ENCODE measurements at places on chromosomes 16 and 17. TPM values are rescaled to one million over a fixed set of nuclear protein-coding genes. Genes with fewer than 3 reads are reported as not detected.

The TEX19 gene
- total RNA-seq = not detected

The FOXN1 gene
- total RNA-seq = not detected

The C16orf92 gene
- total RNA-seq = not detected

The MILR1 gene
- not detected for total RNA-seq

The DHX38 gene
- 82.7 TPM for total RNA-seq

The CRYBA1 gene
- total RNA-seq = not detected

DNA sequence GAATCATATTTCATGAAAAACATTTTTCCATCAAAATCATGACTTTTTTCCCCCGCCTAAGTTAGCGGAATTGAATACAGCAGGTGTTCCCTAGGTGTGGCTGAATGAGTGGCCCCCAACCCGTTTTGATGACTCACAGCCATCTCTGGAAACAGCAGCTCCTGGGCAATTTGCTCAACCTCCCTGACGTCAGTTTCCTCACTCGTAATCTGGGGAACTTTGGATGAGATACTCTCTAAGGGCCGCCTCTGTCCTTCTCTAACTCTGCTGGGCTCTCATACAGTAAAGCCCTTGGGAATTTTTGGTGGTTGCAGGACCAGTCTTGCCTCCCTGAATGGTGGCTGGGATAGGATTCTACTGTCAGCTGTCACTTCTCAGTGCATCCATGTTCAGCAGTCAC is 11.6 kb upstream of the NTN1 start:
- H3K27ac ChIP-seq = no peak overlapping the region
- no peak for DNase-seq
- peaks cover 3% of the 10 kb centered on the region for H3K36me3 ChIP-seq
- H3K4me3 ChIP-seq = no peak overlapping the region

DNA sequence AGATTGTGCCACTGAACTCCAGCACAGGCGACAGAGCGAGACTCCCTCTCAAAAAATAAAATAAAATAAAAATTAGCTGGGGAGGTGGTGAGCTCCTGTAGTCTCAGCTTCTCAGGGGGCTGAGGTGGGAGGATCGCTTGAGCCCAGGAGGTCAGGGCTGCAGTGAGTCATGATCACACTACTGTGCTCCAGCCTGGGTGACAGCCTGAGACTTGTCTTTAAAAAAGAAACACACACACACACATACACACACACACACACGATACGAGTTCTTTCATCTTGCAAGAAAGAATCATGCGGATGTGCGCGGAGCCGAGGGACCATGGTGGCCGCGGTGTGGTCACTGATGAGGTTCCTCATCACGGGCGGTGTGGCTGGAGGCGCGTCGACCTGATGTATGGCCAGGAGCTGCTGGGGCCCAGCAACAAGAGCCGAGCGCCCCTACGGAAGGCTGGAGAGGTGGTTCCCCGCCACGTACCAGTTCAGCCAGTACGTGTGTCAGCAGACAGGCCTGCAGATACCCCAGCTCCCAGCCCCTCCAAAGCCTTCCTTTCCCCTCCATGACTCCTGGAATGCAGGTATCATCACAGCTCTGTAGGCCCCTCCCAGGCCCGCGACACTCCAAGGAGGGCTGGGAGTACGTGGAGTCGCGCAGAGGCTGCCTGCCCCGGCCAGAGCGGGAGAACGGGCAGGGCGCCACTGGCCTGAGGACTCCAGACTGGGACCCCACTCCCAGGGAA is 20.7 kb downstream of the NXN start:
- no peaks in the 10 kb centered on the region for H3K4me1 ChIP-seq
- H3K36me3 ChIP-seq = no peaks in the 10 kb centered on the region
- H3K27me3 ChIP-seq = peaks cover 9% of the 10 kb centered on the region
- H3K4me3 ChIP-seq = no peak overlapping the region

GRCh38 chr17:2980904-2981246 is 82.5 kb downstream of the OR1D5 start:
- H3K4me1 ChIP-seq = no peaks in the 10 kb centered on the region
- H3K36me3 ChIP-seq = no peaks in the 10 kb centered on the region
- no peak overlapping the region for H3K27ac ChIP-seq

GRCh38 chr16:27520982-27521673 is 28.6 kb downstream of the GTF3C1 start:
- no peaks in the 10 kb centered on the region for H3K27me3 ChIP-seq
- DNase-seq = no peak
- H3K36me3 ChIP-seq = peaks cover 6% of the 10 kb centered on the region
- no peaks in the 10 kb centered on the region for H3K4me1 ChIP-seq
- H3K4me3 ChIP-seq = no peak overlapping the region

GRCh38 chr16:23378921-23379320 is 74.1 kb downstream of the COG7 start:
- H3K36me3 ChIP-seq = no peaks in the 10 kb centered on the region
- DNase-seq = no peak
- no peak overlapping the region for H3K27ac ChIP-seq
- no peak overlapping the region for H3K4me3 ChIP-seq

DNA sequence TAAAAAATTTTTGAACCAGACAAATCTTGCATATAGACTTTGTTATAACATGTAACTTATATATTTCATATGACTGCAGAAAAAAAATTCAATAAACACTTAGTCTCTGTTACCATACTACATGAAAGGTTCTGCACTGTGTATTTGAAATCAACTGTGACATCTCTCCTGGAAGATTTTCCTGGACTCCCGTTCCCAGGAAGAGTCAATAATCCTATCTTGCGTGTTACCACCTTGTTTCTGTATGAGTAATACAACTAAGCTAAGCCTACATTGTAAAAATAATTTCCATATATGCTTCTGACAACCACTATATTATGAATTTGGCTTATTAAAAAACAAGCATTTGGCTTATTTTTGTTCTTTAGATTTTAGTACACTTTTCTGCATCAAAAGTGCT is 665.6 kb upstream of the SOX9 start:
- DNase-seq = no peak
- H3K36me3 ChIP-seq = no peaks in the 10 kb centered on the region
- no peaks in the 10 kb centered on the region for H3K27me3 ChIP-seq

DNA sequence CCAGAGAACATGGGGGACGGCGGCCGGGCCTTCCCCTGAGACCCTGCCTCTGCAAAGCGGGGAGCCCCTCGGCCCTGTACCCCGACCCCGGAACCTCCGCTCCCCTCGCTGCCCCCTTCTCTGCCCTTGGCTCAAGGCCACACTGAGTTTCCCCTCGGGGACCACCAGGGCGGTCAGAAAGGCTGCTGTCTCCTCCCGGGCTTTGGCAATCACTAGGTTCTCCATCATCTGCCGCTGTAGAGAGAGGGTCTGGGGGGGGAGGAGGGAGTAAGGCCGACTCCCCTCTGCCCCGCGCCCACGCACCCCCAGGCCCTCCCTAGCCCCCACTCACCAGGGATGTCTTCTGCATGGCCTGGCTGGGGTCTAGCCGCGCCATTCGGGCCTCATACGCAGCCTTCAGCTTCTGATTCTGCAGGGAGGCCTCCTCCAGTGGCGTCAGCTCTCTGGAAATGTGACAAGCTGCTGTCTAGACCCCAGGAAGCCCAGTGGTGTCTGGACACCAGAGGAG is 8.4 kb downstream of the VPS9D1 start:
- H3K27ac ChIP-seq = no peak overlapping the region
- peaks cover 12% of the 10 kb centered on the region for H3K4me1 ChIP-seq
- peak overlapping the region; percentile 79 for H3K4me3 ChIP-seq
- no peak for DNase-seq
- H3K27me3 ChIP-seq = no peaks in the 10 kb centered on the region
- H3K36me3 ChIP-seq = peaks cover 2% of the 10 kb centered on the region

- H3K4me3 ChIP-seq = peak overlapping the region; percentile 71
- H3K27ac ChIP-seq = peak overlapping the region; percentile 29
- peaks cover 82% of the 10 kb centered on the region for H3K4me1 ChIP-seq
- peaks cover 20% of the 10 kb centered on the region for H3K36me3 ChIP-seq
- no peak for DNase-seq
- no peaks in the 10 kb centered on the region for H3K27me3 ChIP-seq
Measured at GRCh38 chr17:27566671-27567562, 64.1 kb upstream of the LGALS9 start.

DNA sequence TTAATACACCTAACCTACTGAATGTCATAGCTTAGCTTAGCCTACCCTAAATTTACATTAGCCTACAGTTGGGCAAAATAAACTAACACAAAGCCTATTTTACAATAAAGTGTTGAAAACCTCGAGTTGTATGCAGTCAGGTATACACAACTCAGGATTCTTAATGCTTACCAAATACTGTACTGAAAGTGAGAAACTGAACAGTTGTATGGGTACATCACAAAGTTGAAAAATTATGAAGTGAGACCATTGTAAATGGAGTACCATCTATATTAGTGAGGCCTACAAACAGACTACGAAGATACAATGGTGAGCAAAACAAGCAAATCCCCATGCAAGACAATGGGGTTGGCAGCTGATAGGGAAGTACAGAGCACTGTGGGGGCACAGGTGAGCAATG is 79.7 kb downstream of the VAT1L start:
- peak overlapping the region; percentile 19 for H3K4me3 ChIP-seq
- H3K27ac ChIP-seq = no peak overlapping the region
- H3K27me3 ChIP-seq = peaks cover 16% of the 10 kb centered on the region
- H3K4me1 ChIP-seq = peaks cover 13% of the 10 kb centered on the region
- no peaks in the 10 kb centered on the region for H3K36me3 ChIP-seq
- DNase-seq = no peak

GRCh38 chr17:50028736-50029120 is 27.2 kb upstream of the ITGA3 start:
- no peak for DNase-seq
- H3K27ac ChIP-seq = no peak overlapping the region
- H3K36me3 ChIP-seq = no peaks in the 10 kb centered on the region
- peaks cover 24% of the 10 kb centered on the region for H3K4me1 ChIP-seq
- H3K4me3 ChIP-seq = no peak overlapping the region
- H3K27me3 ChIP-seq = peaks cover 21% of the 10 kb centered on the region

- peaks cover 5% of the 10 kb centered on the region for H3K36me3 ChIP-seq
- peak overlapping the region; percentile 50 for H3K27ac ChIP-seq
- H3K4me1 ChIP-seq = peaks cover 29% of the 10 kb centered on the region
- no peak for DNase-seq
- H3K27me3 ChIP-seq = no peaks in the 10 kb centered on the region
- H3K4me3 ChIP-seq = no peak overlapping the region
Measured at GRCh38 chr17:64575431-64575830, 68.7 kb downstream of the CEP95 start.

DNA sequence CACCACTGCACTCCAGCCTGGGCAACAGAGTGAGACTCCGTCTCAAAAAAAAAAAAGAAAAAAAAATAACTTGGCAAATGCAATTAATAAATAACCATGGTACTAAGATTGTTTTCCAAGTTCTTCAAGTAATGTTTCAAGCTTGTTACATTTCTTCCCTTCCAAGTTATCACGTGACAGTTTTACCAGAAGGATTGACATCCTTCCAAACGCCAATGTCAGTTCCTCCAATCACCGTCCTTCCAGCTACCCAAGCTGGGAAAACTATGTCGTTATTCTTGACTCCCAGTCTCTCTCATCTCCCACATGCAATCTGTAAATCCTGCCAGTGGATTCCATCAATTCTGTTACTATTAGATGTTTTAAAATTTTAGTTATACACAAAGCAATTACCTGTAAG is 3.9 kb upstream of the PHAF1 start:
- DNase-seq = no peak
- peak overlapping the region; percentile 26 for H3K27ac ChIP-seq
- no peaks in the 10 kb centered on the region for H3K27me3 ChIP-seq
- H3K4me1 ChIP-seq = peaks cover 20% of the 10 kb centered on the region
- H3K36me3 ChIP-seq = peaks cover 1% of the 10 kb centered on the region
- H3K4me3 ChIP-seq = no peak overlapping the region

DNA sequence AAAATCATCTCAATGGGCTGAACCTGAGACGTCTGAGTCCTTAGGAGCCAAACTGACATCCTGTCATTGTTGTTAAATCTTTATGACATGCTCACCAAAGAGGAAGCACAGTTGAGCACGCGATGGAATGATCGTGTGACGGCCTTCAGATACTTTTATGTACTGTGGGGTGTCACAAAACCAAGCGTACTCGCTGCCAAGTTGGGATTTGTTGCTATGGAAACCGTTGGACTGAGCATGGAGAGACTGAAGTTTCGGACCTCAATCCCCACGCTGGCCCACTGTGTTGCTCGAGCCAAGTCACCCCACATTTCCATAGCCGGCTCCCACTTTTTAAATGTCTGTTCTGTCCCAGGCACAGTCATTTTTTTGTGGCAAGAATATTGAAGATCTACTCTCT is 222.8 kb upstream of the SDK2 start:
- H3K4me1 ChIP-seq = peaks cover 5% of the 10 kb centered on the region
- no peaks in the 10 kb centered on the region for H3K36me3 ChIP-seq
- no peak overlapping the region for H3K4me3 ChIP-seq
- no peaks in the 10 kb centered on the region for H3K27me3 ChIP-seq
- no peak overlapping the region for H3K27ac ChIP-seq
- no peak for DNase-seq

DNA sequence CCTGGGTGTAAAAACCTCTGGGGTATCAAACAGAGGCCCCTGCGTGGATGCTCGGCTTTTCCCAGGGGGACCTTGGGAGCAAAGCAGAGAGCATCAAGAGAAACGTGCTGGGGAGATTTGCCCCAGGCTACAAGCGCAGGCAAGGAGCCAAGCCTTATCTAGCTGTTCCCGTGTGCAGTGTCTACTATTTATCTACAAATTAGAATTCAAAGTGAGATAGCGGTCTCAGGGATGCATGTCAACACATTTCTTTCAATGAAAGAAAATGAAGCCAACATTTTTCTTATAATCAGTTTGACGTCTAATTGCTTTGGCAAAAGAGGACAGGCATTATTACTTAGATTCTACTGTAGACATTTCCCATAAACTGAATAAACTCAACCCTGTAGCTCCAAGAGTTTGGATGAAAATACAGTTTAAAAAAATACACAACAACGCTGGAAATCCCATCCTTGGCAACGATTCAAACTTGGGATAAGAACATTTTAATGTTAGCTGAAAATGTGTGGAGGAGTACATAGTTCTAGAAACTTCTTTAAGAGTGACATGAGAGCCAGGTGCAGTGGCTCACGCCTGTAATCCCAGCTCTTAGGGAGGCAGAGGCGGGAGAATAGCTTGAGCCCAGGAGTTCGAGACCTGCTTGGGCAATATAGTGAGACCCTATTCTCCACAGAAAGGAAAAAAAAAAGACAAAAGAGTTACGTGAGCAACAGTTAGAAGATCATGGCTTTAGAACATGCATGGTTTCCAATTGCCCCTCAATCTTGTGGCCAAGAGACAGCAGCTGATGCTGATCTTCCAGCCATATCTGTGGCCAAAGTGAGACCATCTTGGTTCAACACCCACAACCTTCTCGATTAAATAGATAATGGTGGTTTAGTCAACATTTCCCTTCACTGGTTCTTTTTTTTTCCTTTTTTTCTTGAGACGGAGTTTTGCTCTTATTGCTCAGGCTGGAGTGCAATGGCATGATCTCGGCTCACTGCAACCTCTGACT is 7.2 kb downstream of the SPNS3 start:
- H3K27me3 ChIP-seq = no peaks in the 10 kb centered on the region
- peaks cover 8% of the 10 kb centered on the region for H3K4me1 ChIP-seq
- DNase-seq = no peak
- no peak overlapping the region for H3K27ac ChIP-seq
- no peak overlapping the region for H3K4me3 ChIP-seq

GRCh38 chr16:9738690-9739089 is 443.5 kb downstream of the GRIN2A start:
- no peak overlapping the region for H3K27ac ChIP-seq
- DNase-seq = no peak
- H3K27me3 ChIP-seq = no peaks in the 10 kb centered on the region
- H3K4me3 ChIP-seq = no peak overlapping the region
- H3K36me3 ChIP-seq = no peaks in the 10 kb centered on the region

- H3K4me1 ChIP-seq = peaks cover 18% of the 10 kb centered on the region
- H3K27ac ChIP-seq = no peak overlapping the region
- no peaks in the 10 kb centered on the region for H3K36me3 ChIP-seq
- no peak for DNase-seq
- peak overlapping the region; percentile 46 for H3K4me3 ChIP-seq
Measured at GRCh38 chr17:9116311-9116835, 95.1 kb downstream of the NTN1 start.
